Myometrial cell (primary cell): ENCODE measurements at places on chromosomes 7 and 10. TPM values are rescaled to one million over a fixed set of nuclear protein-coding genes. Genes with fewer than 3 reads are reported as not detected.

Gene SPDYE1
- total RNA-seq: not detected in 2 replicates

Gene PTPRN2
- total RNA-seq: 0.58 and 1.1 TPM in 2 replicates

Gene SKIDA1
- 0.29 and 0.53 TPM in 2 replicates for total RNA-seq

Gene AASS
- total RNA-seq: 20.5 and 23.6 TPM in 2 replicates

Gene TRIL
- under 0.01 TPM in 1 of 2 replicates, not detected in the other for total RNA-seq

Gene HOXA9
- 17.9 and 23.2 TPM in 2 replicates for total RNA-seq

Gene PLXDC2
- total RNA-seq: 3.7 and 4.3 TPM in 2 replicates
